Nephron progenitor cell (in vitro differentiated cells): ENCODE measurements at places on chromosomes 3 and 15.

- no peak for DNase-seq
These were observed 42.2 kb upstream of the PPARG start for GRCh38 chr3:12246497-12247163.

GRCh38 chr15:75090388-75090734 lies 67.0 kb downstream of the PPCDC start:
- no peak for DNase-seq

GRCh38 chr15:49082960-49083359 lies 36.7 kb upstream of the SECISBP2L start:
- DNase-seq: no peak

DNA sequence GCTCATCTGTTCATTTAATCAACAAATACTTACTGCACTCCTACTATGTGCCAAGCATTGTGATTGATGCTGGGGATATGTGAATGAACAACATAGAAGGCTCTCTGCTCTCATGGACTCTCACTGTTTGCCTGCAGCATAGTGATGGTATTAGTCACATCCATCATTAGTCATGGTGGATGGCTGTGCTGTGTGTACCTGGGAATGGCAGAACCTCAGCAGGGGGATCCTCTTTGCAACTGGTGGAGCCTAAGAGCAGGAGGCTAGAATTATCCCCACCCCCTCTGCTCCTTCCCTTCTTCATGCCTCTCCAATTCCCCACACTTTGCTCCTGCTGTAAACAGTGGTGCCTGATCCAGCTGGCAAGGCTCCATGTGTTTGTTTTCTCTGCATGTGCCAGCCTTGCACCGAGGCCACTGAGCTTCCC lies 20.5 kb downstream of the BOC start:
- DNase-seq: no peak

DNA sequence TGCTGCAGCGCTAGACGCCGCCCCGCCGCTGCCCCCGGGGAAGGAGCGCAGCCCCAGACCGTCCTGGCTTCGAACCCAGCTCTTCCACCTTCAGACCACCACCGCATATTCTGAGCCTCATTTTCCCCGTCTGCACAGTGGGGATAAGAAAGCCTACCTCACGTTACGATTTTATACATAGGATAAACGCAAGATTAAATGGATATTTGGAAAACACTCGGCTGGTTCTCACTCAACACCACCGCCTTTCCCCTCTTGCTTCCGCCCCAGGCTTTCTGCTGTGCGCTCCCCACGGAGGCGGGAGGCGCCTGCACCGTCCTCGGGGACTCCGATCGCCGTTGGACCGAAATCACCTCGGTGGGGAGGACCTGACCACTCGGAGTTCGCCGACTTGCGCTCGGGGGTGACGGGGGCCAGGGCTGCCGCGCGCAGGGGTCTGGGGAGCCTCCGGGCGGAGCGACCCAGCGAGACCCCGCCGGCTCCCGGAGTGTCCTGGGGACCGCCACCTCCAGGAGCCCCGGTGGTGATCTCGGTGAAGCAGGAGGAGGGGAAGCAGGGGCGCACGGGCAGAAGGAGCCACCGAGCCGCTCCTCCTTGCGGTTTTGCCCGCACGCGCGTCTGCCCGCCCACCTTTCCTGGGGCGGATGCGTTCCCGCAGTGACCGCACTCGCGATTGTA lies 4.0 kb downstream of the FBXL22 start:
- peak; percentile 56 for DNase-seq

GRCh38 chr3:12159227-12159601 lies 502 bp upstream of the TIMP4 start:
- DNase-seq: no peak

DNA sequence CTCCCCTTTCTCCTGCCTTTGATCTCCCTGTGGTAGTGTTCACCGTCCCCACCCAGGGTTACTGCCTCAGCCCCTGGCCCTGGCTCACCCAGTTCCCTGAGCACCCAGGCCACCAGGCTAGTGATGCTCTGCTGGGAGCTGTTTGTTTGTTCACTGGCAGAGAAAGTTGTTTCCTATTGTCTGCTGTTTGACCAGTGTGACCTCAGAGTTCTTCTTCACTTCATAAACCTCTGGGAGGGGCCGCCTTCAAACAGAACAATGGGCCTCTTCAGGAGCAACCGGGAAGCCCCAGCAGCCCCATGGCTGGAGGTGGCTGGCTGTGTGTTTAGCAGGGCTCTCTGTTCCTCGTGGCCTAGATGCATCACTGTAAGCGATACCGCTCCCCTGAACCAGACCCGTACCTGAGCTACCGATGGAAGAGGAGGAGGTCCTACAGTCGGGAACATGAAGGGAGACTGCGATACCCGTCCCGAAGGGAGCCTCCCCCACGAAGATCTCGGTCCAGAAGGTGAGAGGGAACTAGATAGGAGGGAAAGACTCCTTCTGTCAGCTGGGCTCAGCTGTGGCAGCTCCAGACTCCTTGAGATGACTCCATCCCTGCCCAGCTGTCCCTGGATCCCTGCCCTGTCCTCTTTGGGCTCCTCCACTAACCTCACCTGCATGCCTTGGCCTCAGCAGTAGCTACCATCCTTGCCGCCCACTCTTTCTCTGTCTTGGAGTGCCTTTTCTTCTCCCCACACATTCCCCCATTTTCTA lies 3.4 kb downstream of the CLK3 start:
- no peak for DNase-seq

- DNase-seq: peak; percentile 52
These were observed 6.0 kb downstream of the ISL2 start for GRCh38 chr15:76342382-76343201.

- DNase-seq: peak; percentile 8
These were observed 59.8 kb upstream of the PSMD6 start for GRCh38 chr3:64082961-64083541.

DNA sequence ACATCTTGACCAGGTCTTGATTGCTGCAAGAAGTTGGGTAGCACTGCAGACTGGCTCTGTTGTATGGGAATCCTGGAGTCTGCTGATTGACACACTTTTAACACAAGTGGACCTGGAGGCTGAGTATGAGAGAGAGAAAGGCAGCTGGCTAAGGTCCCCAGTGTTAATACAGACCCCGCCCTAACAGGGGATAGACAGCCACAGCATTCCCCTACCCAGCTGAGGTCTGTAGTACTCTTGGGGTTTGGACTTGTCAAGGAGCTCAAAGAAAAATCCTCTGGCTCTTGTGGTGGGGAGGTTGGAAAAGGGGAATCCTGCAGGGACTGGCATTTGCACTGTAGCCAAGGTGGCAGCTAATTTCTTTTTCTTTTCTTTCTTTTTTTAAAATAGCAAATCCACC lies 192.7 kb downstream of the ZNF621 start:
- DNase-seq: no peak

- DNase-seq: no peak
These were observed 234.3 kb upstream of the IGF1R start for GRCh38 chr15:98413933-98414546.

DNA sequence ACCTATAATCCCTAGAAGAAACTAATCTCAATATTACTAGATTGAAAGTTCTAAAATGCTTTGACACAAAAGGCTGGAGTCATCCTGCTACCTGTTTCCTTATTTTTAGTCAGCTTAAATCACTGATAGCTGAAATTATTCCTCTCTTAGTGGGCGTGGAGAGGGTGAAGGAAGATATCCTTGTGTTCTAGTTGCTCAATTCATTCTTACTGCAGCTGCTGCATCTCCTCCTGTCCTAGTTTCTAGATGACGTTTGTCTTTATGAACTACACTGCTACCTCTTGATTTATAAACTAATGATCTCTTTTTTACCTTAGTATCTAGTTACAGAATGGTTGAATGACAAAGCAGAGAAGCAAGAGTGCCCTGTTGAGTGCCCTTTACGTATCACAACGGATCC lies 50.7 kb downstream of the SETD5 start:
- no peak for DNase-seq

DNA sequence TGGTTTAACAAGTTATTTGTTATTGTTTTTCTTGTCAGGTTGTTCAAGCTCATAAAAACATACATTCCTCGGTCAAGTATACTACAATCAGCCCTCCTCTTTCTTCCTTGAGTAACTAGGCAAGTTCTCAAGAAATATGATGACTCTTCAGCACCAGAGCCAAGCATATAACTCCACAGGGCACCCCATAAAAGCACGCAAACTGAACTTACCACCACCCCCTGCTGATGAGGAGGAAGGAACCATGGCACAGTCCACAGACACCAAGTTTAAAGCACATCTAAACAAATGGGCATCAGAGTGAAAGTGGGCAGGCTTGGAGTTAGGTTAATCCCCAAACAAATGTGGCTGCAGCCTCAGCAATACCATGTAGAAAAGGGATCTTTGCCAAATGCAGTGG lies 5.3 kb downstream of the IP6K2 start:
- no peak for DNase-seq

GRCh38 chr15:65067645-65068402 lies at the start of gene RASL12:
Gene RASL12, minus strand, starts transcription at chr15:65067991. Its CDS starts 156 bp downstream, at chr15:65067835.
- peak; percentile 75 for DNase-seq

DNA sequence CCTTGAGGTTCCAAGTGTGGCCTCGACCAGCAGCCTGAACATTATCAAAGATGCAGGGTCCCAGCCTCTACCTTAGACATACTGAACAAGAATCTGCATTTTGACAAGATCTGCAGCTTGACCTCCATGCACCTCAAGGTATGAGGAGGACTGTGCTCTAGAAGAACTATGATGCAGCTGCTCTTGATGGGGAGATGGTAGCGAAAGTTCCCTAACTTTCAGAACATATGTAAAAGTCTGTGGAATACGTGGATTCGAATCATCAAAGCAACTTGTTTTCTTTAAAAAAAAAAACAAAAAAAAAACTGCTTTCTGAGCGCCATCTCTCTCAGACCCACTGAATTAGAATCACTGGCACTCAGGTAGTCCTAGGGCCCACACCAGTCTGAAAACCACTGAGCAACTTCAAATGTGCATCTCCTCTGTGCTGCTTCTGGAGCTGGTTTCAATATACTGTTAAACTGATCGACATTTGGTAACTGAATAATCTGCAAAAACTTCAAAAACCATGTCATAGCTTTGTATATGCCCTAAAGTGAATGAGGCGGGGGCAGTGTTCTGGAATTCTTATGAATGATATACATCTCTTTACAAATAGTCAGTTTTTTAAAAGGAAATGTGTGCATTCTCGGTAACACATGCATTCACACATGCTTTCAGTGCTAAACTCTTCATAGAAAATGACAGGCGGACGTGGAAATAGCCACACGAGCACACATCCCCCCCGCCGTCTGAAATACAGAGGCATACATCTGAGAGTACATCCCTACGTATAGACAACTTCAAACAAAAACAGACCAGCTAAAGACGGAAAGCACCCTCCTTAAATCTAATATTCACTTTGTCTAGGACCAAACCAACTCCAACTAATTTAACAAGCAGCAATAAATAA lies 128.8 kb downstream of the FOXP1 start:
- DNase-seq: no peak

DNA sequence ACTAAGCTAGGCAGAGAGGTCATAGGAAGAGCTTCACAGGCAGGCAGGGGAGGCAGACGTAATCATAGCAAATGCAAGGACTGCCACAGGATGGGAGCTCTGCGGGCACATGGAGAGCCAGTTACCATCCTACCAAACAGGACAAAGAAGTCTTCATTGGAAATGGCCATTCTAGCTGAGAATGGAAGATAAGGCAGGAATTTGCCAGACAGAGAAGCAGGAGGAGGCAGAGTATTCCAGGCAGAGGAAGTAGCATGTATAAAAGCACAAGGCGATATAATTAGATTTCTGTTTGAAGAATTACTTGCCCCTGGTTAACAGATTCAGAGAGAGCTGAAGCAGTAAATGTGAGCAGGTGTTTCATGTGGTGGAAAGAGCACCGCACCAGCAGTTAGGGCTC lies 3.5 kb upstream of the SEMA5B start:
- no peak for DNase-seq

GRCh38 chr3:71341721-71342120 lies 241.8 kb downstream of the FOXP1 start:
- no peak for DNase-seq

DNA sequence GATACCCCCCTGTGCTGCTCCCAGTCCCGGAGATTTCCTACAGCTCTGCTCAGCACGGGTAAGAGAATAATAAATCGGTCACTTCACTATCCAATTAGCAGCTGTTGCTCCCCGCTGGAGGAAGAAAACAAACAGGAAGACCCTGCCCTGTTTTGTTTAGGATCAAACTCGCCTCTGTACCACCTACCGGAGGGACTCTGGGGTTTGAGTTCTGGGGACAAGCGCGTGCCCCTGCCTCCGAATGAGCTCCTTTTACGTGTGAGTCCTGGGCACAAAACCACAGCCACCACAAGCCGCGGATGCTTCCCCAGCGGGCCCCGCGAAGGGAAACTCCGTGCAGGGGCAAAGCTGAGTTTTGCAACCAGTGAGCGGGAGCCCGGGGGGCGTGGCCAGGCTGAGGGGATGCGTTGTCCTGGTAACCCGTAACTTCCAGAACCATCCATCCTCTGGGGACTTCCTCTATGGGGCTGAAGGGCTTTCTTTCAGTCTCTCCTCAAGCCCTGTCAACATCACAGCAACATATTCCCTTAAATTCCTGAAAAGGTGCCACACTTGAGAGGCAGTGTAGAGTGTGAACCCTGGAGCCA lies 315.7 kb upstream of the PROK2 start:
- peak; percentile 89 for DNase-seq

GRCh38 chr15:55357774-55358173 lies 38.8 kb downstream of the PIGB start:
- no peak for DNase-seq

- DNase-seq: no peak
These were observed 5.8 kb downstream of the RARB start for GRCh38 chr3:25433868-25434267.

GRCh38 chr15:84391191-84391590 lies 155.6 kb downstream of the GOLGA6L4 start:
- DNase-seq: no peak

GRCh38 chr3:145939431-145939830 lies 221.6 kb downstream of the PLOD2 start:
- DNase-seq: no peak

DNA sequence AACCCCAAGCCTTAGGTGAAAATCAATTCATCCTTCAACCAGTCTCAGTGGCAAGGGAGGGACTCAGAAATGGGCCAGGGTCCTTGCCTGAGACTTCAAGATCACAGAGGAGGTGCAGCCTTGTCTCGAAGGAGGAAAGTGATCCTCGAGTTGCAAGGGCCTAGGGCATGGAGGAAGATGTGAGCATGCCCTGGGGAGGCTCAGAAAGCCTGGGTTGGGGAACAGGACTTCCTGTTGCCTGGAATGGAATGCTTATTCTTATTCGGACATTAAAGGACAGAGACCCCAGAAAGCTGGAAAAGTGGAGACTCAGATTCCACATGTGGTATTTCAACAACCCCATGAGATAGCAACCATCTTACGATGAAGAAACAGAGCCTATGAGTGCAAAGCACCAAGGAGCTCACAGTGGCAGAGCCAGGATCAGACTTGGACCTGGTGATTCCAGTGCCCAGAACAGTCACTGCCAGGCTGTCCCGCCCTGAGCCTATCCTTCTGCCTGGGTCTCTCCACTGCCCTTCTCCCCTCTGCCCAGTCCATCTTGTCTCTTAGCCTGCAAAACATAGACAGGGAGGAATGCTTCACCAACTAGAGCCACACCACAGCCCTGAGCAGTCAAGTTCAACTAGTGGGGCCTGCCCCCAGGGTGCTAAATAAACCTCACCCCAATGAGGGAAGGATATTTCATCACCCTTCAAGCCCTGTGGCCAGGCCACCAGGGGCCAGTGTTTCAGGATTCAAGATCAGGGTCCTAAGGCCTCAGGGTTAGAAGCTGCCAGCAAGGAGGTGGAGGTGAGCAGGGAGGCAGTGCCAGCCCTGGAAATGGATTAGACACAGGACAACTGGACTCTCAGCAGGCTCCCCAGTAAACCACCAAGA lies 21.9 kb downstream of the DAPK2 start:
- no peak for DNase-seq

GRCh38 chr3:195068084-195069080 lies 202.6 kb downstream of the XXYLT1 start:
- no peak for DNase-seq

GRCh38 chr15:101123222-101123910 lies 128.5 kb downstream of the CHSY1 start:
- DNase-seq: no peak
